ENCODE measurements at places on chromosomes 11 and 22. TPM values are rescaled to one million over a fixed set of nuclear protein-coding genes. Genes with fewer than 3 reads are reported as not detected.

Gene P2RX3
- 1.4 TPM for total RNA-seq

Gene TCN1
- not detected for total RNA-seq

Gene FAM111B
- total RNA-seq = 0.20 TPM

Gene SCGB2A2
- total RNA-seq = not detected

- no peak for DNase-seq
- H3K27ac ChIP-seq = no peak overlapping the region
- H3K27me3 ChIP-seq = no peaks in the 10 kb centered on the region
- no peak overlapping the region for H3K4me3 ChIP-seq
- peaks cover 23% of the 10 kb centered on the region for H3K4me1 ChIP-seq
These were observed 6.4 kb downstream of the SIGIRR start for GRCh38 chr11:408154-409007.

DNA sequence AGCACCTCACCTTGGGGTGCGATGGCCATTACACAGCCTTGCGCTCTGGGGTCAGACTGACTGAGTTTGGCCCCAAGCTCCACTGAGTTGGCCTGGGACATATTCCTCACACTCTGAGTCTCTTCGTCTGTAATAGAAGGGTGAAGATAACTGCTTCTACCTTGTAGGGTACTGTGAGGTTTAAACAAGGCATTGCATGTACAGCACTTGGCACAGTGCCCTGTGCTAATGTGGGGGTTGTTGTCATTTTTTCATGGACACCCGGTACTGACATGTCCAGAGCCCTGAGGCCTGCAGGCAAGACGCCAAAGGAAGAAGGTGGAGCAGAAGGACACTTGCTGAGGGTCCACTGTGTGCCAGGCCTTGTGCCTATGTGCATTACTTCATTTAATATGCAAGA lies 50.7 kb downstream of the OTOG start:
- H3K36me3 ChIP-seq = no peaks in the 10 kb centered on the region
- H3K4me1 ChIP-seq = no peaks in the 10 kb centered on the region
- no peak overlapping the region for H3K27ac ChIP-seq
- H3K27me3 ChIP-seq = no peaks in the 10 kb centered on the region
- no peak overlapping the region for H3K4me3 ChIP-seq
